Forelimb muscle (tissue), 1 donor: ENCODE measurements at places on chromosomes 12 and 14. TPM values are rescaled to one million over a fixed set of nuclear protein-coding genes. Genes with fewer than 3 reads are reported as not detected.

The ACOT6 gene
- not detected for polyA plus RNA-seq

DNA sequence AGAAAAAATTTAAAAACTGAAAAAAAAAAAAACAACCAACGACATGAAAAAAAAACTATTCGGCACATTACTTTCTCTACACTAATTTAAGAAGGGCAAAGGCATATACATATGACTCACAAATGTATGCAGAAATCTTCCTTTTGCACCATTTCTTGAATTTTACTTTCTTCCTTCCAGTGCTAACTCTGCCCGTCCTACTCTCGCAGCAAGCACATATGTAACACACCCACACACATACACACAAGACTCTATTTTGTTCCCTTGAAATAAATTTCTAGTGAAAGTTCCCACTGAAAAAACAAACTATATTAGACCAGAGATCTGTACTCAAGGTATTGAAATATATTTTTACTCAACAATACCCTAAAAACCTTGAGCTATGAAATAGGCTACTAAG lies 14.6 kb downstream of the BTG1 start:
- no peak for DNase-seq

GRCh38 chr12:16348435-16349130 lies 1.1 kb downstream of the MGST1 start:
- no peak for DNase-seq

The KRT77 gene
- polyA plus RNA-seq, result not detected

DNA sequence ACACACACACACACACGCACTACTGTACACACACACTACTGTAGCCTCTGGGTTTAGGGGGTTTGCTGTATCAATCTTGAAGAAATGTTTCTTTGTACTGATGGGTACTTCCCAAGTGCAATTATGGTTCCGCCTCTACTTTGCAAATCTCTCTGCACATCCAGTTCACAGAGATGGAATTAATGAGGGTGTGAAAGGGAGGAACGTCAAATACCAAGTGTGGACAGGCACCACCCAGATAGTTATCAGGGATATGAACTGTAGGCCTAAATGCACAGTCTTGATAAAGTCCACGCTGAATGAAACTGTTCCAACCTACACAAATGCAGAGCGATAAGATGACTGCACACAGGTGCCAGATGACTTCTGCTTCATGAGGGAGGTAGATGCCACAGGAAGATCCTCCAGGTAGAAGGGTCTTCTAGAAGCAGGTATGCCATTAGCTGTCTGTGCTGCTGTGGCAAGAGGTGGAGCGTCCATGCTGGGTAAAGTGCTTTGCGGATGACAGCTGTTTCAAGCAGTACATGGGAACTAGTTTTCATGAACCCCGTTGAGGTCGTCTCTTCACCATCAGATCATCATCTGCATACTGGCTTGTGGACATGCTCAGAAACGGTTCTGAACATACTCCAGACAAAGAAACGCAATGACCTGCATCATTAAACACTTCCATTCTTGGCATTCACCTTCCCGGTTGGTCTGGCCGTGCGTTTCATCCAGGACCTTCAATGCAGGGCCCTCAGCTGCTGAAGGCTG lies 314.3 kb upstream of the RTL1 start:
- no peak for DNase-seq

DNA sequence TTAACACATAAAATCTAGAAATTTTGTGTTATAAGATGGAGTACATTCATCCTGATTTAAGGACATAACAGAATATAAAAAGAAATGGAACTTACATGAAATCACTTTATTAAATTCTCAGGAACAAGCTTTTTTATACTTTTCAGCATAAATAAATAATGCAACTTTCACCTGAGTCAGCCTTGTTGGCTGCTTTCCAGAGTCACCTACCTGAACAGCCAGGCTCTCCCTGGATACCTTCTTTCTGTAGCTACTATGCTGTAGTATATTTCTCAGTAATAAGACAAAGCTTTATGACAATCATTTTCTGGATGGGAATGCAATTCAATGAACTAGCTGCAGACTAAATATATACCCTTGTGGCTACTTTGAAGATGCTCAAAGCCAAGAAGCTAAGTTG lies 111.9 kb downstream of the NTS start:
- no peak for DNase-seq

DNA sequence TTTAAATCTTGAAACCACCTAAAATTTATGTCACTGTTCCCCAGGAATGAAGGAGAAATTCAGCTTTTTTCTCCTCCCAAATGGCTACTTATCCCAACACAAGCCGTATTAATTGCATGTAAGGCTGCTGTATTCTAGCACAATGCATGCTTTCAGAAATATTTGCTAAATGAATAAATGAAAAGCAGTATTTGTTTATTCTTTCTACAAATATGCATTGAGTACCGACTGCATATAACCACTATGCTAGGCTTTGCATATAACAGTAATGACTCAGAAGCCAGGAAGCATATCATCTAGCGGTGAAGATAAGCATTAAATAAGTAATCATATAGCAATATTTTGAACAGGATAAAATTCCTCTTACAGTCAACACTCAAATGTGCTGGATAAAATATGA lies 5.7 kb upstream of the LRR1 start:
- no peak for DNase-seq

DNA sequence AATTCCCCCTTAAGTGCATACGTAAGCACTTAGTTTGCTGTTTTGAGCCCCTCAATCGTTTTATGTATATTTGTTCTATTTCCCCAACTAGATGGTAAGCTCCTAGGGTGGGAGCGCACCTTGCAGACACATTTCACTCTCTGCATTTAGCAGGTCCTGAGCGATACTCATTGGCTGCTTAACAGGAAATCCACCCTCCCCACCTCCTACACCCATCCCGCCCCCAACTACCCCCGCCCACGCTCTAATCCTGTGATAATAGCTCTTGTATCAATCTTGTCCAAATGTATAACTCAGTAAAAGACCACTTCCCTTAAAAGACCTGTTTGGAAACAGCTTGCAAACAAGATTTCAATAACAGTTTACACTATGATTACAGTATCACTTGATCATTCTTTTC lies 8.1 kb downstream of the LPAR5 start:
- no peak for DNase-seq

DNA sequence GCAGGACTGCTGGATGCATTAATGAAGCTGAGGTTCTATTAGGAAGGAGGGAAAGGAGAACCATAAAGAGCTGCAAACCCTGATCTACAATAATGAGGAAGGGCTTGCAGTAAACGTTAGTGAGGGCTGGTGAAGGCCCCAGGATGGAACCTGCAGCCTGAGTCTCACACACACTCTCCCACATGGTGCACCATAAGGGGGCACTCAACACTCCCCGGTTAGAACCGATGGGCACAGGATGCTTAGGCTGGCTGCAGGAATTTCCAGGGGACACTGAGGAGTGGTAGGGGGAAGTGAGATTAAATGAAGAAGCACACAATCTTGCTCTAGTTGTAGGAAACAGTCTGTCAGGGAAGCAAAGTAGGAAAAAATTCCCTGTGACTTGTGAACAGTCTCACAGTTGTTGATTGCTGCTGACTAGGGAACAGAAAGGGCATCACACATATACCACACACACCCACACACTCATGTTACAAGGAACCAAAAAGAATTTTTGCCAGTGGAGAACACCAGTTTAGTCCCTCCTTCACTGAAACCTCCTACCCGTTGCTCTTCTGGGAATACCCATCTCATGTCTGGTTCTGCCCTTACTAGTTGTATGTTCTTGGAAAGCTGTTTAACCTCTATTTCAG lies 56.2 kb upstream of the FERMT2 start:
- DNase-seq, result no peak

GRCh38 chr14:34361504-34362011 lies 100.5 kb downstream of the SPTSSA start:
- no peak for DNase-seq

DNA sequence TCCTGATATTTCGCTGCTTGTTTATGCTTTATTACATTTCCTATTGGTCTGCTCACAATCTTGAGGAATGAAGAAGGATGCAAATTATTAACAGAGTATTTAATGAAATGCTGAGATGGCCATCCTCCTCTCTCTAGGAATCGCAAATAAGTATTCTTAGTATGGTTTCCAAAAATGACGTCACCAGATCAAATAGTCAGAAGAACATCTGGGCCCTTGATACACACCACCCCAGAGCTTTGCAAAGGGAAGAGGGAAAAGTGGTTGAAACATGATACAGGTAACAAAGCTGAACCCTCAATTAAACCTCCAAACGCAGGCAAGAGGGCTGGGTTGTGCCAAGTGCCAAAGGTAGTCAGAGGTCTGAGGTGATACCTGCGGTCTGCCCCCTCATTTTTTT lies 107.3 kb downstream of the BCL11B start:
- DNase-seq, result no peak

DNA sequence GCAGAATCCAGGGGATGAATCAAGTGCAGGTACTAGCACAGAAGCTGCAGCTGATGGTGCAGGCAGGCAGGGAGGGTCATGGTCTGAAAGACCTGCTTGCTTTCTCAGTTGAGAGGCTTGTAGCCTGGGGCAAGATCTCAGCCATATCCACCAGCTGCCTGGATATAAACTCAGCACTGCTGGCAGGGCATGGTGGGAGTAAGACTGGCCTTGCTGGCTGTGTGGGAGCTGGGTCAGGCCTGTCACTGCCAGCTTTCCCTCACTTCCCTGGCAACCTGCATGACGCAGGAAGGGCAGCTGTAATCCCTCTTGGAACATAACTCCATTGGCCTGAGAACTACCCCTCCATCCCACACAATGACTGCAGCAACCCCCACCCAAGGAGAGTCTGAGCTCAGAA lies 230.1 kb downstream of the ANO6 start:
- no peak for DNase-seq

The CLEC6A gene
- polyA plus RNA-seq, result not detected
